Muscle of leg (tissue), 16 donors: ENCODE measurements at places on chromosomes 13 and 19. TPM values are rescaled to one million over a fixed set of nuclear protein-coding genes. Genes with fewer than 3 reads are reported as not detected.

DNA sequence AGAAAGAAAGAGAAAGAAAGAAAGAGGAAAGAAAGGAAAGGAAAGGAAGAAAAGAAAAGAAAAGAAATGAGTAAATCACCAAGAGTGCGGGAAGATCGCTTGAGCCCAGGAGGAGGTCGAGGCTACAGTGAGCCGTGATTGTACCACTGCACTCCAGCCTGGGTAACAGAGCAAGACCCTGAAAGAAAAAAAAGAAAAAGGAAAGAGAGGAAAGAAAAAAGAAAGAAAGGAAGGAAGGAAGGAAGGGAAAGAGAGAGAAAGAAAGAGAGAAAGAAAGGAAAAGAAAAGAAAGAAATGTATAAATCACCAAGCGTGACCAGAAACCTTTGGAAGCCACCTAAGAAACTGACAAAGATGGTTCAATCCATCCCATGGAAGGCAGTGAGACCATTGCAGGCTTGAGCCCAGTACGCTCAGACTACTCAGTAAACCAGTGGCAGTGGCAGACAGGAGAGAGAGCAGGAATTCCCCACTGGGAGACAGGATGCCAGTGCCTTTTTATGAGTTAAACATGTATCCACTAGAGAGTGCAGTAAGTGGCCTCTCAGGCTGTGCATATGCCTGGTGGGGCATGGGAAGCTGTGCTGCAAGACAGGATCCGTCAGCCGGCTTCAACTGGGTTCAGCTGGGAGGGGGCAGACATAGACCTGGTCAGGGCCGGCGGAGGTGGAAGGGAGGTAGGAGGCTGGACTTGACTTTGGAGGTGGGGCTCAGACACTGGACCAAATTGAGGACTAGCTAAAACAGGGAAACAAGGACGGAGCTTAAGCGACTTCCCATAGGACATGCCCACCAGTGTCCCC lies 4.8 kb downstream of the GPR42 start:
- peaks cover 2% of the 10 kb centered on the region for H3K27me3 ChIP-seq
- DNase-seq, result no peak
- H3K36me3 ChIP-seq, result no peaks in the 10 kb centered on the region
- no peak overlapping the region for H3K27ac ChIP-seq

GRCh38 chr13:48562296-48563066 lies 29.6 kb upstream of the RCBTB2 start:
- H3K4me1 ChIP-seq, result peaks cover under 1% of the 10 kb centered on the region
- DNase-seq, result no peak
- H3K4me3 ChIP-seq, result no peak overlapping the region
- H3K27ac ChIP-seq, result no peak overlapping the region
- no peaks in the 10 kb centered on the region for H3K27me3 ChIP-seq

DNA sequence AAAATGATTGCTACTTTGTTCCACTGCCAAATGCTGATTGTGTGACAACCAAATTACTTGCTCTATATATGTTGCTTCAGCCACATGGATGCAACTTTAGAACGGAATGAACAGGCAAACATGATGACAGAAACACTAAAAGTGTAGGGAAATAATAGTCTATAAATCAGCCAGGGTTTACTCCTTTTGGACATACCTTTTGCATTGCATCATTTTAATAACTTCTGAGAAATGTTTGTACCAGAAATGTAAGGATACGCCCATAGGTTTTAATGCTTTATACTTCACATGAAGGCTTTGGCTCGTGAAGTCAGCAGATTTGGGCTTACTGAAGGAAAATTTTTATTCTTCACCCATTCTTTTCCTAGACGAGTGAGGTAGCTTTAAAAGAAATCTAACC lies 141.0 kb downstream of the POSTN start:
- no peaks in the 10 kb centered on the region for H3K4me1 ChIP-seq
- no peak overlapping the region for H3K4me3 ChIP-seq
- no peaks in the 10 kb centered on the region for H3K27me3 ChIP-seq
- DNase-seq, result peak; percentile 89

GRCh38 chr13:50991579-50992521 lies 82.3 kb downstream of the RNASEH2B start:
- H3K4me1 ChIP-seq, result peaks cover 42% of the 10 kb centered on the region
- H3K4me3 ChIP-seq, result no peak overlapping the region
- H3K27ac ChIP-seq, result peak overlapping the region; percentile 78
- DNase-seq, result peak; percentile 76
- H3K27me3 ChIP-seq, result no peaks in the 10 kb centered on the region
- H3K36me3 ChIP-seq, result no peaks in the 10 kb centered on the region

- H3K4me1 ChIP-seq, result no peaks in the 10 kb centered on the region
- DNase-seq, result no peak
- H3K27ac ChIP-seq, result no peak overlapping the region
- H3K36me3 ChIP-seq, result peaks cover 40% of the 10 kb centered on the region
Observed at GRCh38 chr19:7545904-7546303, 10.4 kb downstream of the PNPLA6 start.

DNA sequence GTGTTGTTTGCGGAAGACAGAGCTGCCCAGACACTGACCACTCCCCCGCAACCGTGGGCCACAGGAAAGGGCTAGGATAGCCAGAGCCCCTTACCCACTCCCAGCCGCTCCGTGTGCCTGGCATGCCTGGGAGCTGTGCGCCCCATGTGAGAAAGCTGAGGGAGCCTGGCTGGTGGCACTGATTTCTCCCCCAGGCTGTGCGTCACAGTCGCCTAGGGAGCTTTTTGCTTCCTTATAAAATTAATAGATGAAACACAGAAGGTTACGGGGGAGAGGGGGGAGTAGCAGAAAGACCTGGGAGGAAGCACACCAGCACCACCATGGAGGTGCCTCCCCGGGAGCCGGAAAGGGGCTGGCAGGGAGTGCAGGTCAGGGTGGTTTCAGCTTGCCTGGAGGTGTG lies 24.7 kb downstream of the DPF1 start:
- no peak overlapping the region for H3K27ac ChIP-seq
- no peak overlapping the region for H3K4me3 ChIP-seq
- peaks cover 45% of the 10 kb centered on the region for H3K36me3 ChIP-seq
- DNase-seq, result no peak

Gene VSTM2B
- polyA plus RNA-seq, result not detected
